ENCODE measurements at places on chromosomes 11 and 22.

DNA sequence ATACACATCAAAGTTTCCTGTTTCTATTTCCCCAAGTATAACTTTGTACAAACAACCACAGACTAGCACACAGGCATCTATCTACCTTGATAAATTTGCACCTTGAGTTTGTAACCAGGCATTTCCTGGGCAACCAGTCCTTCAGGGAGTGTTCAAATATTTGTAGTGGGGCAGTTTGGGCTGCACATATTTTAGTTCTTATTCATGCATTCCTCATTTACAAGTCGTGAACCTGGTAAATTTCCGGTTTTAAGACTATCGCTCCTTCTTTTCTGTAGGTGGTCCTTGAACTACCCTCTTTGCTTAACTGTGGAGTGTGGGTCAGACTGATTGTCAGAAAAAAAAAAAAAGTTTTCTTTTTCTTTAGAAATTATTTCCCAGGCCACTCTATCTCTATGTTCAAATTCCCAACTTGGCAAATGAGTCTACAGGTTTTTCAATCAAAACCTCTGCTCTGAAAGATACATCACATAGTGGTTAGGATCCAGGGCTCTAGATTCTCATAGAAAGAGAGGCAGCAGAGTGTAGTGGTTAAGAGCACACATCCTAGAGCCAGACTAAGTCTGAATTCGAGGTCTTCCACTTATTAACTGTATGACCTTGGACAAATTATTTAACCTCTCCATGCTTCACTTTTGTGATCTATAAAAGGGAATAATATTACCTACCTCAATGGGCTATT, 201.5 kb downstream of the SOX6 start:
- DNase-seq: no peak

GRCh38 chr22:44667276-44667675, 34.7 kb upstream of the PRR5 start:
- no peak for DNase-seq

- DNase-seq: no peak
Measured at GRCh38 chr22:32979606-32980005, 78.6 kb downstream of the SYN3 start.

DNA sequence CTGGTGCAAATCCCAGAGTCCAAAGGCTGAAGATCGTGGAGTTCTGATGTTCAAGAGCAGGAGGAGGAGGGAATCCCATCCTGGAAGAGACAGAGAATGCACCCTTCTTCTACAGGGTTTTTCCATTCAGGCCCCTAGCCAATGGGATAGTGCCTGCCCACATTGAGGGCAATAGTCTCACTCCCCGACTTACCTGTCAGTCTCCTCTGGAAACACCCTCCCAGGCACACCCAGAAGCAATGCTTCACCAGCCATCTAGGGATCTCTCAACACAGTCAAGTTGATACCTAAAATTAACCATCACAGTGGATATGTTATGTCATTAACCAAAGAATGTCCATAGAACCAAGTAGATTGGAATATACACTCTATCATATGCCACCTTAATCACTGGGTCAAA, 72.9 kb downstream of the FAM83F start:
- no peak for DNase-seq

DNA sequence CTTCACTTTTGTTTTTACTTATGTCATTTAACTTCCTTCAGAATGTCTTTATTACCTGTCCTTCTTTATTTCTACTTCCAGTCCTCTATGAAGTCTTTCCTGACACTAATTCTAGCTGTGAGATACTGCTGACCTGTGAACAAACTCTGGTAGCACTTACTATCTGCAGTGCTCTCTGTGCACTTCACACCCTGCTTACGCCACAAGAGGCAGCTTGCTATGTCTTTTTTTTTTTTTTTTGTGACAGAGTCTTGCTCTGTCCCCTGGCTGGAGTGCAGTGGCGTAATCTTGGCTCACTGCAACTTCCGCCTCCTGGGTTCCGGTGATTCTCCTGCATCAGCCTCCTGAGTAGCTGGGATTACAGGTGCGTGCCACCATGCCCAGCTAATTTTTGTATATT, 10.7 kb downstream of the STIM1 start:
- no peak for DNase-seq

Data from NCI-H524 (cell line).